ENCODE measurements at places on chromosomes 2 and 18.

GRCh38 chr2:186940463-186940862 lies 91.5 kb upstream of the ZSWIM2 start:
- no peak for DNase-seq

GRCh38 chr2:236863729-236864126 lies 222.0 kb upstream of the COPS8 start:
- no peak for DNase-seq

DNA sequence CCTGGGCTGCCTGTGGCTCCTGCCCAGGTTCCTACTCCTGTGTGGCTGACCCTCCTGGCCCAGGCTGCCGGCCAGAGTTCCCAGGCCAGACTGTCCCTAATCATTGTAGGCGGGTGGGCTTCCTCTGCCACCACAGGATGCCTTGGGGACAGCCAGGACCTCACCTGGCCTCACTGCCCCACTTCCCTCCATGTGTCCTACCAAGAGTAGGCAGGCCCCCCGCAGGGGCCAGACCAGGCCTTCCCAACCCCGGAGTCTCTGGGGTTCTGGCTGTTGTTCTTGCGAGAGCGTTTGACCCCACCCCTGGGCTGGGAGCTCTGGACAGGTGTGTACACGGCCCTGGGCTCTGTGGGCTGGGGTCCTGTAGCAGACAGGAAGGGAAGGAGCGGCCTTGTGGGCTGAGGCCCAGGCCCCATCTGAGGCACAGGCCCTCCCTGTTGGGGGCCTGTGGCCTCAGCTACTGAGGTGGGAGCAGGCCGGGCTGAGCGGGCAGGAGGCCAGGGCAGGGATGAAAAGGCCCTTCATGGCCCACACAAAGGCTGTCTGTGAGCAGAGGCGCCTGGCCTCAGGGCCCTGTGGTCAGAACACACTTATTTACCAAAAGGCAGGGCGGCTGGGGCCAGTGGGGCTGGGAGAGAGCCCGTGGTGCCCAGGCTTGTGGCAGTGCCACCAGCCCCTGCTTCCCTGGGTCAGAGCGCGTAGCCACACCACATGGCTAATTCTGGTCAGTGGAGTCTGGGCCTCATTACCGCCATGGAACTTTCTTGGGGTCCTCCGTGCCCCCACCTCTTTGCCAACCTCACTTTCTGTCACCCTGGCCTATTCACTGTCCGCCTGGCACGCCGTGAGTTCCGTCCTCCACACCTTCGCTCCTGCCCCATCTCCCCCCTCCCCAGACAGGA lies 2.0 kb downstream of the SNORC start:
- no peak for DNase-seq

GRCh38 chr18:12052866-12053265 lies 40.8 kb upstream of the ANKRD62 start:
- DNase-seq = no peak

- no peak for DNase-seq
Observed at GRCh38 chr2:45813003-45813941, 161.8 kb downstream of the PRKCE start.

DNA sequence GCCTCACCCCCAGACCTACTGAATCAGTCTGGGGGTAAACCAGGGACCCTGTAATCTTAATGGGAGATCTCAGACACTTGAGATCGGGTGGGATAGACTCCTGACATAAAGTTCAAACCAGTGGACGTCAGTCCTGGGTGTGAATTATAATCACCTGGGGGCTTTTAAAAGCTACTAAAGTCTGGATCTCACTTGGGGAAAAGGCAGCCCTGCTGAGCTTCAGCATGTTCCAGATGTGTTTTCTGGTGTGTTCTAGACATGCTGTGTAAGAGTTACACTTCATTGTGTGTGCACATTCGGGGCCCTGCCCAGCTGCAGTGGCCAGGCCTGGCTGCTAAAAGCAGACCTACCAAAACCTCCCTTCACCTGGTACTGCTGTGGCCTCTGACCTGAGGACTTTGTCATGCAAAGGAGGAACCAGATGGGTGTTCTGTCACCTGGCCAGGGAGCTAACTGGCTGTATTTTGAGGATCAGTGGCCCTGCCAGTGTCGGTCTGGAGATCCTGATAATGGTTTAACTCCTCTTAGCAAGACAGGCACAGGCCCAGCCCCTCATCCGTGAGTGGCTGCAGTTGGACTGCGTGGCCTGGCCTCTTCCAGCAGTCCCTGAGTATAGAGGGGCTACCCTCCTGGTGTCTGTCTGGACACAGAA lies 10.6 kb downstream of the RRM2 start:
- no peak for DNase-seq

GRCh38 chr2:108395155-108395554 lies 17.4 kb downstream of the SULT1C4 start:
- DNase-seq = no peak

DNA sequence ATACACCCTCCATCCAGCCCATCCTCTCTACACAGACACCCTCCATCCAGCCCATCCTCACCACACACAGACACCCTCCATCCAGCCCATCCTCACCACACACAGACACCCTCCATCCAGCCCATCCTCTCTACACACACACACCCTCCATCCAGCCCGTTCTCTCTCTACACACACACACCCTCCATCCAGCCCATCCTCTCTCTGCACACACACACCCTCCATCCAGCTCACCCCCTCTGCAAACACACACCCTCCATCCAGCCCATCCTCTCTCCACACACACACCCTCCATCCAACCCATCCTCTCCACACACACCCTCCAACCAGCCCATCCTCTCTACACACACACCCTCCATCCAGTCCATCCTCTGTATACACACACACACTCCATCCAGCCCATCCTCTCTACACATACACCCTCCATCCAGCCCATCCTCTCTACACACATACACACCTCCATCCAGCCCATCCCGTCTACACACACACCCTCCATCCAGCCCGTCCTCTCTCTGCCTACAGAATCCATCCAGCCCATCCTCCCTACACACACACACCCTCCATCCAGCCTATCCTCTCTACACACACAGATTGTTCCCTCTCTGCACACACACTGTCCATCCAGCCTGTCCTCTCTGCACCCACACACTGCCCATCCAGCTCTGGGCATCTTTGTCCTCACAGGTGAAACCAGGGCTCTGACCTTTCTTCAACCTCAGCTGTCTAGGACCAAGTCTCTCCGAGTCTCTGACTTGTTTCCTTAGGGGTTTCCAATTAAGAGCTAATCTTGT lies 81.2 kb downstream of the EIPR1 start:
- DNase-seq = no peak

DNA sequence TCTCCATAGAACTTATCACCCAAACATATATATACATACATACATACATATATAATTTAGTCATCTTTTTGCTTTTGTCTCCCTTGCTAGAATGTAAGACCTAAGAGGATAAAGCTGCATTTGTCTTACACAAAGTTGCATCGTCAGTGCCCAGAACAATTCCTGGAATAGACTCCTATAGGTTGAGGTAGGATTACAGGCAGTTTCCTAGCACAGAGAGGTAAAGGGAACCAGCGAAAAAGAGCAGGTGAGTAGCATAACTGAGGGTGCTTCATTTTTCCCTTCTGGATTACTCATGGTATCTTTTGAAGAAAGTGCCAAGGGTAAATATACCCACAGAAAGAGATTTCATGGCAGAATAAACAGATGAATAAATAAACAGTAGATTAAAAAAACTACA lies 68.1 kb upstream of the AMMECR1L start:
- no peak for DNase-seq

DNA sequence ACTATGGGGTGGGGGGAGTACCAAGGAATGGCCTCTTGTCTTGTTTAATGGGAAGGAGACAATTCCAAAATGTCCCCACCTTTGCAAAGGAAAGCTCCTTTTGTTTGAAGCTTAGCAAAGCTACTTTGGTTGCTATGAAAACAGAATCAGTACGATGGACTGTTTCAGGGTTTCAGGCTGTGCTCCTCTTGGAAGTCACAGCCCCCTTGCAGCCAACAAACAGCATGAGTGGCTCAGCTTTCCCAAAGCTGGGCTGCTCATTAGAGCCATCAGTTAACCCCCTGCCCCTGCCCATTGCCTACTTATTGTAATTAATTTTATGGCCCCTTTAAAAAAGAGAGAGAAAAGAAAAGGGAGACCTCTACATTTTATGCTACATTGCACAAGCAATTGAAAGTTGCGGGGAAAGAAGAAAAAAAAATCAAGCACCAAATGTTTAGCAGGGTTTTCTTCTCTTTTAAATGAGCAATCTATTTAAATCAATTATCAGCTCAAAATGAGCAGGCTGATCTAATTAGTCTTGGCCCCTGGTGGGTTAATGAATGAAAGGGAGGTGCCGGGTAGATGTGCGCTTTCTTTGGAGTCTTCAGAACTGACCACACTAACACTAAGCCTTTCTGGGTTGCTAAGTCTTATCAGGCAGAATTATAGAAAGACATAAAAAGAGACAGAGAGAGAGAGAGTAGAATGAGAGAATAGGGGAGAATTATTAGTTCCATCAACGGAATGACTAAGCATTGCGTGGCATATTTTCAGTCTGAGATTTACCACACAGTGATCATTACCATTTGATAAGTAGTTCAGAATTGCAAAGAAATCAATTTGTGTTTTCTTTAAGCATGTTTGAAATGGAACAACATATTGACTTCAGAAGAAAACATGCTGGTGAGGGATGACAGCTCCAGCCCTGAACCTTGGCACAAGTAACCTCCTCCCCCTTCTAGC lies 284.9 kb downstream of the INSIG2 start:
- no peak for DNase-seq

GRCh38 chr2:195659982-195660890 lies 3.2 kb downstream of the SLC39A10 start:
- peak; percentile 57 for DNase-seq

DNA sequence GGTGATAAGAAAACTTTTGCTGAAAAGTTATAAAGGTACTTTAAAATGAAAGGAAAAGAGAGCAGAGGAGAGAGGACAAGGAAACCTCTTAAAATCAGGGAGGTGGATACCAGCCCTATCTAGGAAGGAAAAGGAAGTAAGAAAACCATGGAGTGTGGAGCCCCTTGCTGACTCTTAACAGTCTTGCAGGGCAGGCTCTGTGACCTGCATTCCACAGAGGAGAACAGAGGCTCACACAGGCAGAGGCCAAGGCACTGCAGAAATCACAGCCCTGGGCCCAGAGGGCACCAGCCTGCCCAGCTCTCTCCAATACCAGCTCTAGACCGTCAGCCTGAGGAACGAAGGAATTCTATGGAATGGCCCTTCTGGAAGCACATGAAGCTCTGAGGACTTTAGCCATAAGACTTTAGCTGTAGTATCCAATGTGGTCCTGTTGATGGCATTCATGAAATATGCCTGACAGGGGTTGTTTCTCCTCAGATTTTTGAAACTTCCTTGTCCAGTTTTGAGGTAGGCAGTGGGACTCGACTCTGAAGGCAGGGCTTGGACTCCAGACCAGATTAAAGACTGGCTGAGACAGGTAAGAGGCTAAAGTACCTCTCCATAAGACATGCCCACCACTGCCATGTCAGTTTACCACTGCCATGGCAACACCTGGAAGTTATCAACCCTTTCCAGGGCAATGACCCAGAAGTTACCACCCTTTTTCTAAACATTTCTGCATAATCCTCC lies 216.3 kb downstream of the ANAPC1 start:
- no peak for DNase-seq

- no peak for DNase-seq
Observed at GRCh38 chr2:210630873-210631560, 74.6 kb downstream of the CPS1 start.

DNA sequence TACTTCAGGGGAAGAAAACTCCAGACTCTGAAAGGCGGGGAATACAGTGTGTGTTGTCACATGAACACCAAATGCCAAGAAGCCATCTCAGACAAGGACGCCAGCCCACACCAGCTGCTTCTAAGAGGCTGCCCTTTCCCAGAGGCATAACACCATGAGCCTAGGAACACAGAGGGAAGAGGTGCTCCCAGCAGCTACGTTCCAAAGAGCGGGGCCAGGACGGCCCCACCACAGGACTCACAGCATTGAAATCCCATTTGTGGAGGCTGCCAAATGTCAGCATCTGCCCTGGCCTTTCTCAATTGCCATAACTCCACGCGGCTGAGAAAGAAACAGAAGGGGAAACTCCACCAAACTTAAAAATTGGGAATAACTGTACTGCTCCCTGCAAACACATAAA lies 20.1 kb upstream of the ID2 start:
- DNase-seq = no peak

DNA sequence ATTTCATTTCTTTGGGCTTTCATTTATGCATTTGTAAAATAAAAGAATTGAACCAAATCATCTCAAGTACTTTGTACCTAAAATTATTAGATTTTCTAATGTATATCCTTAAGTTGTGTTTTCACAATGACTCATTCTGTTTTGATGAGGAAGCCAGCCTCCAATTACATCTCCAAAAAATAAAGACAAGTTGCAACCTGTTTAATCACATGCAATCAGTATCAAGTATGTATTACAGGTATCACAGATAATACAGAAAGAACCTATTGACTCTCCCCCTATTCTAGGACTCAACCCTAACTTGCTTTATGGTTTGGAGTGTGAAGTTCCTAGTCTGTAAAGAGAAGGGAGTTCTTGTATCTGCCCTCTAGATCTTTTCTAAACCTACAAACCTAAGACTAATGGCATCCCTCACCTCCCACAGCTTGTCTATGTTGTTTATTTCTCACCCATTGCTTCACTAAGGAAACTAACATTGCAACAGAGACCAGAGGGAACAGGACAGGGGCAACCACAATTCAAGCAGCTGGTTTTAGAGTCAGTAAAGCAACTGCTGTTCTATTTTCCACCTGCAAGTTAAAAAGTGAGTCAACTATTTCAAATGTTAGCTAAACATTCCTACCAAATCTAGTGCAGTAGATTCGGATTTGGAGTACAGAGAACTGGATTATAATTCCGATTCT lies 141.1 kb upstream of the ETAA1 start:
- no peak for DNase-seq

- DNase-seq = no peak
Observed at GRCh38 chr2:206368484-206368883, 74.8 kb upstream of the ADAM23 start.

GRCh38 chr18:36023336-36023735 lies 44.0 kb downstream of the RPRD1A start:
- DNase-seq = no peak

- no peak for DNase-seq
Observed at GRCh38 chr2:237254911-237255578, 158.9 kb downstream of the COL6A3 start.

DNA sequence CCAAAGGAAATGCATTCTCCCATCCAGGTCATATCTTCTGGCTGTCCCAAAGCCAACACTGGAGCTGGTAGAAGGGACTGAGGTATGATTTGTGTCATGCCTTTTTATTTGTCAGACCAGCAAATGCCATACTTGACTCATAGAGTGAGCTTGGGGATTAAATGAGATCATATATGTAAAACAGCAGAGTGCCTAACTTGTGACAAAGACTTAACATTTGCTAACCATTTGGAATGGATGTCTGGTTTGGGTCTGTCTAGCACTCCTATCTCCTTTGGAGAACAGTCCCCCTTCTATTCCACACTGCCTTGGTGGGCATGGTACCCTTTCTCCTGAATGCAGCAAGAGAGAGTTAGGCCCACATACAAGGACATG lies 128.5 kb upstream of the LGALSL start:
- DNase-seq = peak; percentile 25
